ENCODE measurements at places on chromosomes 16 and 17.
A peak's percentile ranks its signal among the peaks of the same experiment; 100 is the strongest.

GRCh38 chr17:16448490-16448889 is 33.1 kb downstream of the TRPV2 start:
- no peak for DNase-seq

- no peak for DNase-seq
Observed at GRCh38 chr17:64564098-64564497, 57.3 kb downstream of the CEP95 start.

GRCh38 chr16:82629441-82630027 is 2.8 kb downstream of the CDH13 start:
- no peak for DNase-seq

- DNase-seq: peak; percentile 62
Observed at GRCh38 chr17:5418858-5419355, 555 bp downstream of the NUP88 start.

DNA sequence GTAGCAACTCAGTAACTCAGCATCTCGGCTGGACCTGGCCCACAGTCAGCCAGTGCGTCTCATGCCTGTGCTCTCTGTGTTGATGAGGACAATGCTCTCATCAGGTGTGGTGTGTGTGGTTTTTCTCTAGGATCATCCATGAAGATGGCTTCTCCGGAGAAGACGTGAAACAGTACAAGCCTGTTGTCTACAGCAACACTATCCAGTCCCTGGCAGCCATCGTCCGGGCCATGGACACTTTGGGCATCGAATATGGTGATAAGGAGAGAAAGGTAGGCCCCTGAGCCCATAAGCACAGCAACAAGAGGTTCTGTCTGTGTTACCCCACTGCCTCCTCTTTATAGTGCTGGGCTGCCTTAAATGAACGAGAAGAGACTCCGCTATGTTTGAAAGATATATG is 84.5 kb downstream of the GNAO1 start:
- DNase-seq: no peak

DNA sequence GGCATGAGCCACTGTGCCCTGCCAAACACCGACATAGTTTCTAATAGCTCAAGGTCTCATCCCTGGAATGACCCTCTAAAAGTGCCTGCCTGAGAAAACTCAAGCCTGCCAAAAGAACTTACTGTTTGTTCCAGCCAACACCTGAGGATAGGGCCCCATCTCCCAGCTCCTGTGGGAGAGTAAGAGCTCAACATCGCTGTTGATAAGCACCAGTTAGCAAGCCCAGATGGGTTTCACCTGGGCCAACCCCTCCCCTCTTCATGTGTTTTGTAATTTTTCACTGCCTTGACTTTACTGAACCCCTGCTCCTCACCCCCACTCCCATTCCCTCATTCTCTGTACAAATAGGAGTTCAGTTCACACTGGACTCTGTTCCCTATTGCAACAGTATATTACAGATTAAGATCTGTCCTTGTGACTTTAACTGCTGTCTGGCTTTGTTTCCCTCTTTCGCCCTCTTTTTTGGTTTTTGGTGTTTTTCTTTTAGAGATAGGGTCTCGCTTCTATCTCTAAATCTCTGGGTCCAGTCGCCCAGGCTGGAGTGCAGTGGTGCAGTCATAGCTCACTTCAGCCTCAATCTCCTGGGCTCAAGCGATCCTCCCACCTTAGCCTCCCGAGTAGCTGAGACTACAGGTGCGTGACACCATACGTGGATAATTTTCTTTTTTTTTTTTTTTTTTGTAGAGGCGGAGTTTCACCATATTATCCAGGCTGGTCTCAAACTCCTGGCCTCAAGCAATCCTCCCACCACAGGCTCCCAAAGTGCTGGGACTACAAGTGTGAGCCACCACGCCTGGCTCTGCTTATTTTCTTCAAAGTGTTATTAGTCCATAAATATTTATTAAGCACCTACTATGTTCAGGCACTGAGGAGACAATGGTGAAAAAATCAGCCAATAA is 12.3 kb downstream of the NUPR1 start:
- no peak for DNase-seq

DNA sequence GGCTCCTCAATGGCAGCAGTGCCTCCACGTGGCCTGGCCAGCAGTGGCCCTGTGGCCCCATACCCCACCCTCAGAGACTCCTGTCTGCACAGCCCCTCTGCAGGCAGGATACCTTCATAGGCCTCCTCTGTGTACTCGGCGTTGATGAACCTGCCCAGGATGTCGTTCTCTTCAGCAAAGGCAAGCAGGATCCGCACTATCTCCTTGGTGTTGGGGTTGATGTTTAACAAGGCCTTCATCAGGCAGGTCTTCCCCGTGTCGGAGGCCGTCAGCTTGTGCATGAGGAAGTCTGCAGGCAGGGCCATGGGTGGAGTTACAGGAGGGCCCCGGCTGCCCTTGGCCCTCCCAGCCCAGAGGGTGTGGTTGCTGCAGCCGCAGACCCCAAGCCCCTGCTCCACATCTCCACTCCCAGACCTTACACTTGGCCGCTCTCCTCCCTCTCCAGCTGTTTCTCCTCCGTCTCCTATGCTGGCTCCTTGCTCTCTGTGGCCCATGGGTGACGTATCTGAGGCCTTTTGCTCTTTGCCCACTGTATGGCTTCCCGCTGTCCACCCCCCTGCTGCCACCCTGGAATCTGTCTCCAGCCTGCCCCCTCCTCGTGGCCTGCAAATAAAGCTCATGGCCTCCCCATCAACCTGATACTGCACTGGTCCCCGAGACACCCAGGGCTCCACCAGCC is 15.1 kb downstream of the TRPV3 start:
- no peak for DNase-seq

- DNase-seq: no peak
Observed at GRCh38 chr17:83013779-83014117, 65.7 kb upstream of the METRNL start.

- DNase-seq: peak; percentile 45
Observed at GRCh38 chr16:3112058-3112880, at the start of gene ZNF205. Gene ZNF205 (plus strand): TSS chr16:3112586. CDS start chr16:3113431, 845 bp downstream.

DNA sequence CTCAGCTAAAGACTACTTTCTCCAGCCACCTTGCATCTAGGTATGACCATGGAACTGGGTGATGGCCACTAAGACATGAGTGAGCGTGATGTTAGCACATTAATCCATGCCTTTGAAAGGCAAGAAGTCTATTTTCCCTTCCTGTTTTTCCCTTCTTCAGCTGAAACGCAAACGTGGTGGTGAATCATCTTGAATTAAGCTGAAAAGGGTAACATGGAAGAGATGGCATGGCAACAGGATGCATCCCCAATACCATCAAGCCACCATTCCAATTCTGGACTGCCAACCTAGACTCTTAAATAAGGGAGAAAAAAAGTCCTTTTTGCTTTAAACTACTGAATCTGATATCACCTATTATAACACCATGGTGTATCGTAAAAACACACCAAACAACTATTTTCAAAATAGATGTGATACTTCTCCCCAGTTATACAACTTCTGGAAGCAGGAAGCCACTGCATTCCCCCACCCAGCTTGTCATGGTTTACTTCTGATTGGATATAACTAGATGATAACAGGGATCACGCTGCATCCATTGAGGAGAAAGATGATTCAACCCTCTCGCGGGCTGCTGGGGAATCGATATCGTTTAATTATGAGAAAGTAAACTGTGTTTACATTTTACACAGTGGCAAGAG is 368.6 kb downstream of the CDH13 start:
- DNase-seq: no peak

GRCh38 chr17:17741349-17742023 is 60.2 kb downstream of the RAI1 start:
- DNase-seq: no peak

DNA sequence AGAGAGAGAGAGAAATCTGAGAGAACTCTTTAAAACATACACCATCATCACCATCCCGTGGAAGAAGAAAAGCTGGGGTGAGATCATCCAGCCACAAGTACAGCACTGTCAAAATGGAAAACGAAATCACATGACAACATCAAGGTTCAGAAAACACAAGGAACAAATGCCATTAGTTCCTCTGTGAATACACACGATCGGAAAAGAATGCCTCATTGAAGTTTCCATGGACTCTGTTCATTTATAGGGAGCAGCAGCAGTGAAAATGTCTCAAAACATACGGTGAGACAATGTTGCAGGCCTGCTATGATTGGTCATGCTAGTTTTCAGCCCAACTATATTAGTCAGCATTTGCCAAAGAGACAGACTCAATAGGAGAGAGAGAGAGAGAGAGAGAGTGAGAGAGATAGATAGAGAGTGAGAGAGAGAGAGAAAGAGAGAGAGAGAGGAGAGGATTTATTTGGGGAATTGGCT is 4.4 kb downstream of the CFAP97D1 start:
- DNase-seq: no peak

Data from hematopoietic multipotent progenitor cell treated with erythropoietin and hydrocortisone succinate and interleukin-3 and kit ligand, for 8 days (in vitro differentiated cells).